Hepatic stellate cell (primary cell): ENCODE measurements at places on chromosomes 4 and X.

GRCh38 chrX:32137525-32137924 is 1065.7 kb upstream of the FTHL17 start:
- no peak for DNase-seq

GRCh38 chrX:148661035-148661434 is 160.6 kb downstream of the AFF2 start:
- no peak for DNase-seq

DNA sequence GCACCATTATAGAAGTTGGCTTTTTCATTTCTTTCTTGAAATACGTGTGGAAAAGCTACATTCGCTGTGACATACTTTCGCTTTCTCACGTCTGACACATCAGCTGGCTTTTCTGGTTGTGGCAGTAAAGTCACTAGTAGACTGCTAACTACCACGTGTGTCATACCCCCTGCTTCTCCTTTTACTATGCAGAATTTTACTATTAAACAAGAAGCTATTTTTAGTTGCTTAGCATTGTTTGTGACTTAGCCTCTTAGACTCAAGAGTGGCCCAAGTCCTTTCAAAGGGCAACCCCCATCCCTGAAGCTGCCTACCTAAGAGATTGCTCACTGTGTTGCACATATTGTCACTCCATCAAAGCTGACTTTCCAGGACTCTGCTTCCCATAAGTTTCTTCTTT is 2.1 kb upstream of the IL2 start:
- no peak for DNase-seq

DNA sequence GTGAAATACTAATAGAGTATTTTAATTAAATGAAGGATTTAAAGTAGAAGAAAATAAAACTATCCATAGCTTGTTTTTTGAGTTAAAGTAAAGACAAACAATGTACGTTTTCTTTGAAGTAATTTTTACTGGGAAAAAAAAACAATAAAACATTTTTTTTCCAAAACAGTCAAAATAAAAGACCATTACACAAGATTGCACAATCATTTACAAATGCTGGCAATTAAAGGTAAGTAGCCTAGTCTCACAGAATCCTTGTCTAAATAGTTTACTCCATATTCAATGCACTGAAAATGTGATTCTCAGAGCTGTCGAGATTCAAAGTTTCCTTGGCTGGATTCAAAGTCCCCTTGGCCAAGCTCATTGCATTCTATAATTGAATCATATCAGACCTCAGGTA is 21.2 kb downstream of the C4orf54 start:
- no peak for DNase-seq

- DNase-seq: no peak
Measured at GRCh38 chrX:154409222-154409871, at the start of gene DNASE1L1. Gene DNASE1L1 (minus strand): TSS chrX:154409254. CDS start chrX:154405568, 3,686 bp downstream.

- peak; percentile 26 for DNase-seq
Measured at GRCh38 chr4:85968945-85969819, 390.7 kb downstream of the MAPK10 start.

DNA sequence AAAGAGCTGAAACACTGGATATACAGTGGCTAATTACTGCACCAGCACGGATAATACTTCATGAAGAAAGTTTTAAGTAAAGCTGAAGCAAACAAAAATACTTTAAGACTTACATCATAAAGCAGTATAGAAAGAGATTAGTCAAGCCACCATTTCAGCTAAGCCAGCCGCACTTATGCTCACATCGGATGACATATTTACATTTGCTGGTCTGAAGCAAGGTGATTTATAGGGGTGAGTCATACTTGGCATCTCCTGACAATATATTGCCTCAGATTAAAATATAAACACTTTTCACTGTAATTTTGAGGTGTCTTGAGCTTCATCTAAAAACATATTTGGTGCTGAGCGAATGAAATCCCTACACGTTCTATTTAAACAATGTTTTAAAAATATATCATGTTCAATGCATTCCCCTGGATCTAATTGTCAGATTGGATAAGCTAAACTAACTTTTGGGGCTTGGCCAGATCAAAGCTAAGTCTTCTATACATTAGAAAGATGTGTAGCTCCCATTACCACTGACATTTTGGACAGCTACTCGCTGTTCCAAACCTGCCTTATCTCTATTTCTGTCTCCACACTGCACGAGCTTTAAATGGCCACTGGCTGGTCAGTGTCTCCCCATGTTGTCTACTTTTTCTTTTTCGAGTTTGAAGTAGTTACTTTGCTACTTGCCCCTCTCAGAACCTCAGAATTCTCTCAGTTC is 103.2 kb downstream of the VCX2 start:
- no peak for DNase-seq

GRCh38 chr4:177339477-177340374 is 30.1 kb downstream of the NEIL3 start:
- DNase-seq: peak; percentile 26

- DNase-seq: no peak
Measured at GRCh38 chr4:118927974-118928373, 39.3 kb downstream of the SYNPO2 start.

- no peak for DNase-seq
Measured at GRCh38 chr4:158295053-158295452, 84.8 kb downstream of the TMEM144 start.

DNA sequence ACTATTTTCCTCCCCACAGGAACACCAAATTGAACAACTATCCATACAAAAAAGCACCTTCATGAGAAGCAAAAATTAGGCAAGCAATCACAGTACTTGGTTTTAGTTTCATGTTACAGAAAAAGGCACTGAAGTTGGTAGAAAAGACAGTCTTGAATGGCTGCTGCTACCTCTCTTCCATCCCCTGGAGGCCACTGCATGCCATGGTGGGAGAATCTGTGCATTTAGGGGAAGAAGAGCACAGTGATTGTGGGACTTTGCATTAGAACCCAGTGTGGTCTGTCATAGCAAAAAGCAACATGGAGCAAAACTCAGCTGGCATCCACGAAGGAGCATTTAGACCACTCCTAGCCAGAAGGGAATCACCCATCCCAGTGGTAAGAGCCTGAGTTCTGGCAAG is 941.9 kb downstream of the PCDH18 start:
- no peak for DNase-seq

- peak; percentile 3 for DNase-seq
Measured at GRCh38 chrX:34810364-34810763, 132.2 kb upstream of the FAM47B start.

- DNase-seq: no peak
Measured at GRCh38 chrX:109448282-109448938, 33.5 kb downstream of the GUCY2F start.

DNA sequence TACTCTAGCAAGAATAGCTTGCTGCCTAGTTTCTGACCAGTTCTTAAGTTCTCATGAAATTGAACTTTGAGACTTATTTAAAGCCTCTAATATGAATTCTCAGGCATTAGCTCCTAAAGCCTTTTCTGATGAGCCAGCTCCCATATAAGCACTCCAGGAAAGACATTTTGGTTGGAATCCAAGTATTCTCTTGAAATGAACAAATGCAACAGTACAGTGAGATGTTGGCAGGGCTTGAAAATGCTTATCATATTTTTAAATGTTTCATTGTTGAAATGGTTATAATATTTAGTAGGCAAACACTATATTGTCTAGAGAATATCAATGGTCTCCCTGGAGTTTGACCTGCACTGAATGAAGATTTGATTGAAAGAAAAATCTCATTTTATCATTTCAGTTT is 240.3 kb downstream of the ANK2 start:
- no peak for DNase-seq

DNA sequence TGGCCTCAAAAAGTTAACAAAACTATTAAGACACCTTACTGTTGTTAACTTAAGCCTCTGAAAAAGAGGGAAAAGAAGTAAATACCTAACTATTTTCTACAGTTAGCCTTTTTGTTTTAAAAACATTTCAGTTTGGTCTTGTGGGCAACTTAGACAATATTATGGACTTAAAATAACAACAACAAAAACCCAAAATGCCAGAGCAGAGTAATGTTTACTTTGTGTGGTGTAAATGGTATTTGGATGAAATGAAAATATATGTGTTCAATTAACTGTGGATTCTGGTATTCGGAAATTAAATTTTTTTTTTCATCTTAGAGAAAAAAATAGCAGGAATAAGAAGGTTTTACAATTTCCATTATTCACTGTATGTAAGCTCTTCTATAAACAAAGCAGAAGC is 79.6 kb upstream of the NPNT start:
- no peak for DNase-seq

DNA sequence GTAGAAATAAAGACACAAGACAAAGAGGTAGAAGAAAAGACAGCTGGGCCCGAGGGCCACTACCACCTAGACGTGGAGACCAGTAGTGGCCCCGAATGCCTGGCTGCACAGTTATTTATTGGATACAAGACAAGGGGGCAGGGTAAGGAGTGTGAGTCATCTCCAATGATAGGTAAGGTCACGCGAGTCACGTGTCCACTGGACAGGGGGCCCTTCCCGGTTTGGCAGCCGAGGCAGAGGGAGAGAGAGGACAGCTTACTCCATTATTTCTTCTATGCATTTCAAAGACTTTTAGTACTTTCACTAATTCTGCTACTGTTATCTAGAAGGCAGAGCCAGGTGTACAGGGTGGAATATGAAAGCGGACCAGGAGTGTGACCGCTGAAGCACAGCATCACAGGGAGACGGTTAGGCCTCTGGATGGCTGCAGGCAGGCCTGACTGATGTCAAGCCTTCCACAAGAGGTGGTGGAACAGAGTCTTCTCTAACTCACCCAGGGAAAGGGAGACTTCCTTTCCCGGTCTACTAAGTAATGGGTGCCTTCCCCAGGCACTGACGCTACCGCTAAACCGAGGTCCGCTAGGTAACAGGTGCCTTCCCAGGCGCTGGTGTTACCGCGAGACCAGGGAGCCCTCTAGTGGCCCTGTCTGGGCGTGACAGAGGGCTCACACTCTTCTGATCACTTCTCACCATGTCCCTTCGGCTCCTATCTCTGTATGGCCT is 44.9 kb downstream of the ZBTB49 start:
- DNase-seq: peak; percentile 29

- DNase-seq: peak; percentile 44
Measured at GRCh38 chr4:48778431-48779094, 1.5 kb downstream of the FRYL start.

- DNase-seq: no peak
Measured at GRCh38 chr4:94570558-94570957, 118.8 kb downstream of the PDLIM5 start.

DNA sequence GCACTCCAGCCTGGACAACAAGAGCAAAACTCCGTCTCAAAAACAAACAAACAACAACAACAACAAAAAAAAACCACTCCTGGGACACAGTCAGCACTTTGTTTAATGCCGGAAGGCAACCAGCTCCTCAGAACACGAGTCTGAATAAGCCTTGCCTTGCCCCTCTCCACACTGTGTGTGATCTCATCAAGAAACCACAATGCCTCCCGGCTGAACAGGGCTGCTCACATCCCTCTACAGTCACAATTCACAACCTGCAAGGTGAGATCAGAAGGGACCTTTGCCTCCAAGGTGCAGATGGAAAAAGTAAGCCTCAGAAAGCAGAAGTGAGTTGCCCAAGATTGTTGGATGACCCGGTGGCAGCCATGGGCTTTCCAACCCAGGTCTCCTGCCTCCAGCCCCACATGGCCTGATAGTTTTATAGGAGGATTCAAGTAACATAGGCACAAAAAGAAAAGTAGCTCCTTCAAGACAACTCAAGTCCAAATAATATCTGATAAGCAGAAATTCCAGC is 80.8 kb downstream of the JAKMIP1 start:
- DNase-seq: no peak

DNA sequence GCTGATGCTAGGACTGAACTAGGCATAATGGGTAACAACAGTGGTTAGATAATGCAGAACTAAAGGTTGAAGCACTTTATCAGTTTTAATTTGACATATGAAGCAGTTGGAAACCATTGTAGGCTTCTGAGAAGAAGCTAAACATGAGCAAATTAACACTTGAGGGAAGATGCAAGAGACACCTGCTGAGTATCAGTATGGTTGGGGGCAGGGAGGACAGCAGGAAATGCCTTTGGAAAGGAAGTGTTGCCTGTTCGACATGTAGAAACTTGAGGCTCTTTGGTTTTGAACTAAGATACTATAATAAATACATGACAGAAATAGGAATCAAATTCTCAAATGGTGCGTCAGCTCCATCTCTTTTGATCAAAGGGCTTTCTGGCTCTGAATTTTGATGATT is 115.6 kb downstream of the FHIP1A start:
- no peak for DNase-seq

- no peak for DNase-seq
Measured at GRCh38 chr4:182219411-182220056, 23.7 kb upstream of the TENM3 start.

- no peak for DNase-seq
Measured at GRCh38 chr4:18733961-18734360, 712.4 kb upstream of the LCORL start.

GRCh38 chrX:132533409-132533808 is 44.6 kb upstream of the MBNL3 start:
- no peak for DNase-seq

- no peak for DNase-seq
Measured at GRCh38 chr4:121597346-121597934, 99.3 kb downstream of the ANXA5 start.

DNA sequence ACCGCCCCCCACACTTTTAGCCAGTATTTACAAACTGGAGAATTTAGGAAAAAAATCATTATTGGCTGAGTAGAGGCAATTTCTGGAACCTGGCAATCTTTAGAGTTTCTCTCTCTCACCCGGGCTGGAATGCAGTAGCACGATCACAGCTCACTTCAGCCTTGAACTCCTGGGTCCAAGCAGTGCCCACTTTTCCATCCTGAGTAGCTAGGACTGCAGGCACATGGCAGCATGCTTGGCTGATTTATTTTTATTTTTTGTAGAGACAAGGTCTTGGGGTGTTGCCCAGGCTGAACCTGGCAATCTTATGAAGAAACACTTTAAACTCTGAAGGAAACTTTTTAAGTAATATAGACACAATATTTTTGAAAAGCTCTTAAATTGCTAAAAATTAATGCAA is 120.1 kb downstream of the AFF1 start:
- DNase-seq: no peak

- no peak for DNase-seq
Measured at GRCh38 chrX:54246866-54247265, 63.8 kb upstream of the FAM120C start.

DNA sequence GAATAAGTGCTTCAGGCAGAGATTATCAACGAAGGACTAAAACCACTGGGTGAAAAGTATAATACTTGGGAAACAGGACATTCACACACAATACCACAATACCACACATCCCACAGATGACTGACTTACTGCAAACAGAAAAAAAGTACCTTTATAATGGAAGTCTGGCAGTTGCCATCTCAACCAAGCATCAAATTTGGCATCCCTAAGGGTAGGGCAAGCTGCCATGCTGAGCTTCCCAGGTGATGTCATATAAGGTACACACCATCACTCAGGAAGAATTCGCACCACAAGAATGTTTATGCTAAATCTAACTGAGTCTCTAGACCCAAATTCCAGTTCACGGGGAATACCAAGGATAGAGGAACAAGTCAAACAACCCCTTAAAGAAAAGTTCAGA is 9.1 kb downstream of the QDPR start:
- DNase-seq: no peak
